Activated CD8-positive, alpha-beta T cell treated with anti-CD3 and anti-CD28 coated beads, Interleukin-2, amount 10 ng/mL, durations not matched to agents 7 days and 5 days (primary cell): ENCODE measurements at places on chromosomes 5 and 9. TPM values are rescaled to one million over a fixed set of nuclear protein-coding genes. Genes with fewer than 3 reads are reported as not detected.

- H3K4me1 ChIP-seq, result no peaks in the 10 kb centered on the region
- H3K4me3 ChIP-seq, result no peak overlapping the region
- H3K27ac ChIP-seq, result no peak overlapping the region
- DNase-seq, result no peak
These were observed 265.2 kb downstream of the TMEM38B start for GRCh38 chr9:105959531-105959930.

DNA sequence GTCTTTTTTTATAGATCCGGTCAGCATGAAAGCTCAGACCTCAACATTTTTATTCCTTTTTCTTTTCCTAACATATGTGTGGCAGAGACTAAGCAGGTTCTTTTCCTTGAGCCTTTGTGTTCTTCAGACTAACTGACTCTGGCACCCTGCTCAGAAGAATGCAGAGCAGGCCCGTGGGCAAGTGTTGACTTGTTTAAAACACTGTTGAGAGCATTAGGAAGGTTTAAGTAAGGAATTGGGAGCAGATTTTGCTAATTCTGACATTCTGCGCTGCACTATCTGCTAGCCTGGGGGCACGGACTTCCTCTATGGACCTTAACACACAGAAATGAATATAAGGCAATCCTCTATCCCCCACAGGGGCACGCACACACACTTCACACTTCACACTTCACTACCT is 182.5 kb upstream of the PIK3R1 start:
- no peak overlapping the region for H3K4me3 ChIP-seq
- no peaks in the 10 kb centered on the region for H3K36me3 ChIP-seq
- no peak for DNase-seq
- H3K27ac ChIP-seq, result no peak overlapping the region

DNA sequence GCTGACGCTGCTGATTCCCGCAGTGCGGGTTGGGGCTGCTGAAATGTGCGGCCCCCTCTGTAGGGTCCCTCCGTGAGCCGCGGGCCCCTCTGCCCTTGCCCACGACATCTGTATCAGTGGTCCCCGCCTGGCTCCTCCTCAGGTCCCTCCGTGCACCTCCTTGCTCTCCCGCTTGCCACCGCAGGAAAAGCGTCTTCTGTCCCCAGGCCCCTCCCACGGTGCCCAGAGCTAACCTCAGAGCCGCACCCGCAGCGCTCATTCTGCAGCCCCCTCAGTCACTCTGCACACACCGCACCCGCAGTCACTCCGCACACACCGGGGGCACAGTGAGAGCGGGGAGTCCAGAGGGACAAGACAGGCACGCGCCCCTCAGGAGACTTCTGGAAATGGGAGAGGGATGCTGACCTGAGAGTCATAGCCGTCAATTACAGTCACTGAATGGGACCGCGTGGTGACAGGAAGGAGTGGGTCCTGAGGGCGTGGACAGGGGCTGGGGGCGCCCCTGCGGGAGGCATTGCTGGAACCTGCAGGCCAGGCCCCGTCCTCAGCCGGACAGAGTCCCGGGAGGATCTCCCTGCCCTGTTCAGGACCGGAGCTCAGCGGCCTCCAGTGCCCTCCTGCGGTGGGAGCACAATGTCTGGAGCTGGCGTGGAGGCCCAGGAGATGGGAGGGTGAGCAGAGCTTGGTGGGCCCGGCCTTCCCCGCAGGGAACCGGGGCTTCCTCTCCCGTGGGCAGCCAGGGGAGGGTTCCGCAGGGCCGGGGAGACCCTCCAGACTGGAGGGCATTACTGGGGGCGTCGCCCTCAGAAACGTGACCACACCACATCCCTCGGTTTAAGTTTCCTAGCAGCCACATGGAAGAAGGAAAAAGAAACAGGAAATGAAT is 66.1 kb upstream of the CTSL start:
- no peak overlapping the region for H3K27ac ChIP-seq
- peaks cover 3% of the 10 kb centered on the region for H3K27me3 ChIP-seq
- no peaks in the 10 kb centered on the region for H3K36me3 ChIP-seq
- H3K4me1 ChIP-seq, result no peaks in the 10 kb centered on the region
- no peak for DNase-seq

The SET gene
- 607 TPM for total RNA-seq

The HMGCS1 gene
- 90.6 TPM for total RNA-seq

- H3K36me3 ChIP-seq, result no peaks in the 10 kb centered on the region
- no peak overlapping the region for H3K27ac ChIP-seq
- no peak for DNase-seq
- no peak overlapping the region for H3K4me3 ChIP-seq
These were observed 53.1 kb downstream of the TSPAN17 start for GRCh38 chr5:176700239-176700847.

GRCh38 chr5:132456987-132457361 is 33.6 kb downstream of the IRF1 start:
- peaks cover 78% of the 10 kb centered on the region for H3K36me3 ChIP-seq

DNA sequence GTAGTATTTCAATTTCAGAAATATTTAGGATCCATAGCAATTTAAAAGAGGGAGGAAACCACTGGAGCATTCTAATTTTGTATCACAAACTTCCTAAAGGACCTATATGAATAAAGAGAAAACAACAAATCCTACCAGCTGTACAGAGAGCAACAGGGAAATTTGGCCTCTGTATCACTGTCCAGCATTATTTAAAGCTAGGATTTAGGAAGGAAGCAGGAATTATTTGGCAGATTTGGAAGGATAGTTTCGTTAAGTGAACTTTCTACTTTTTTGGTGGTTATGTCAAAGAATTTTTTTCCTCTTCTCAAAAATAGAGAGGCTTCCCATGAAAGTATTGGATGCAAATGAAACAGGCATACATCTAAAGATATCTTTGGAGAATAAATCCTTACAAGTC is 269.7 kb downstream of the RAB3C start:
- no peaks in the 10 kb centered on the region for H3K4me1 ChIP-seq
- no peak for DNase-seq
- no peak overlapping the region for H3K4me3 ChIP-seq
- H3K36me3 ChIP-seq, result no peaks in the 10 kb centered on the region
- H3K27me3 ChIP-seq, result peaks cover 13% of the 10 kb centered on the region
- H3K27ac ChIP-seq, result no peak overlapping the region

DNA sequence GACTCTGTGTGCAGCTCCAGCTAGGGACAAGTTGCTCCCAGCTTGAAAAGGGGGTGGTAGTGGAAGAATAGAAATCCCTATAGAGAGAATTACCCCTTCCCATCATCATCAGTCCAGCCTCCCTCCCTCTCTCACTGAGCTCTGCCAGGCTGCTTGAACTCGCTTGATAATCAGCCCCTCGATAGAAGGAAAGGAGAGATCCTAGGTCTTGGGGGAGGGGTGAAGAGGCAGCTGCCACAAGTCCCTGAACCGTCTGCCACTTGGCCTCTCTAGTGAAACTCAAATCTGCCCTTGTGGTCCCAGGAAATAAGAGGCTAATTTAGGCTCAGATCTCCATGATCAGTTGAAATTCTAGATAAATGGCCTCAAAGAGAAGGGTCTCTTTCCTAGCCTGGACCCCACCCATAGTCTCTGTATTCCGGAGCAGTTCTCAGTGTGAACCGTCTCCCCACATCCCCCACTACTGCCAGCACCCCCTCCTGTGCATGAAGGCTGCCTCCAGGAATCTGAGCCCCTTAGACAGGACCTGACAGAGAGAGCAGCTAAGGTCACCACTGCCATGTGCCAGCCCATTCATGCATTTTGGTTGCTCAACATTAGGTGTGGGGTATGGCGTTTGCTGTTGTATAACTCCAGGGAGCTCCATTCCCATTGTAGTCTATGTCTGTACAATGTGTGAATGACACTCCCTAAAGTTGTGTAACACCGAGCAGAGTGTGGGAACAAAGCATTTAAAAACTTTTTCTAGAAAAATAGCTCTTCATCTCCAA is 5.5 kb downstream of the DNAJB5 start:
- H3K4me1 ChIP-seq, result peaks cover 20% of the 10 kb centered on the region
- no peak for DNase-seq
- H3K36me3 ChIP-seq, result peaks cover 3% of the 10 kb centered on the region
- no peak overlapping the region for H3K4me3 ChIP-seq
- no peak overlapping the region for H3K27ac ChIP-seq

The DNAI1 gene
- total RNA-seq, result not detected

- no peaks in the 10 kb centered on the region for H3K4me1 ChIP-seq
- no peak overlapping the region for H3K27ac ChIP-seq
- peaks cover 4% of the 10 kb centered on the region for H3K27me3 ChIP-seq
- no peak for DNase-seq
- H3K36me3 ChIP-seq, result no peaks in the 10 kb centered on the region
These were observed 61.8 kb upstream of the CPLX2 start for GRCh38 chr5:175809531-175810121.

- no peaks in the 10 kb centered on the region for H3K27me3 ChIP-seq
- DNase-seq, result no peak
- H3K36me3 ChIP-seq, result no peaks in the 10 kb centered on the region
- H3K4me3 ChIP-seq, result no peak overlapping the region
- no peak overlapping the region for H3K27ac ChIP-seq
These were observed 605.4 kb downstream of the ISL1 start for GRCh38 chr5:51988634-51989033.

GRCh38 chr9:27377811-27378456 is 81.0 kb upstream of the EQTN start:
- no peaks in the 10 kb centered on the region for H3K36me3 ChIP-seq
- no peak for DNase-seq
- no peak overlapping the region for H3K4me3 ChIP-seq
- peaks cover 2% of the 10 kb centered on the region for H3K27me3 ChIP-seq

DNA sequence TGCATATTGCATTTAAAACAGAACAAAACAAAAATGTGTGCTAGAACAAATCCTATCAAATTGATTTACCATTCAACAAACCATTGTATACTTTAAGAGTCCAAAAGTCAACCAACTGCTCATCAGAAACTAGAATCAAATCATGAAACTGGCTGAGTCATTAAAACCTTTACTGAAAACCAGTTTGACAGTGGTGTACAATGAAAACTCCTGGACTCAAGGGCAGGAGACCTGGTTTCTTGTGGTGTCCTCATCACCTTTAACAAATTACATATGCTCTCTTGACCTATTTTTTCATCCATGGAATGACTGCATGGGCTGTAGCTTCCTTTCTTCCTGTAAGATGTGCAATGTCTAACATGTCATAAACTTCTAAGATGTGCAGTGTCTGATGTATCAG is 315.3 kb upstream of the SLC30A5 start:
- H3K36me3 ChIP-seq, result no peaks in the 10 kb centered on the region
- H3K4me1 ChIP-seq, result no peaks in the 10 kb centered on the region
- H3K27me3 ChIP-seq, result no peaks in the 10 kb centered on the region

- peak overlapping the region; percentile 99 for H3K4me3 ChIP-seq
- peaks cover 3% of the 10 kb centered on the region for H3K27me3 ChIP-seq
- H3K4me1 ChIP-seq, result peaks cover 62% of the 10 kb centered on the region
- H3K27ac ChIP-seq, result peak overlapping the region; percentile 99
These were observed 1.2 kb downstream of the SURF4 start for GRCh38 chr9:133374612-133375115.

- H3K36me3 ChIP-seq, result no peaks in the 10 kb centered on the region
- DNase-seq, result no peak
- H3K4me1 ChIP-seq, result no peaks in the 10 kb centered on the region
- H3K27me3 ChIP-seq, result peaks cover 15% of the 10 kb centered on the region
These were observed 121.5 kb downstream of the FEM1C start for GRCh38 chr5:115423051-115423450.

GRCh38 chr9:98789483-98790133 is 6.7 kb downstream of the ANKS6 start:
- H3K36me3 ChIP-seq, result no peaks in the 10 kb centered on the region
- no peak for DNase-seq
- H3K27me3 ChIP-seq, result no peaks in the 10 kb centered on the region
- peaks cover 10% of the 10 kb centered on the region for H3K4me1 ChIP-seq
- no peak overlapping the region for H3K27ac ChIP-seq

The SLC25A2 gene
- total RNA-seq, result 0.39 TPM

- no peaks in the 10 kb centered on the region for H3K36me3 ChIP-seq
- H3K27me3 ChIP-seq, result no peaks in the 10 kb centered on the region
- DNase-seq, result no peak
- H3K27ac ChIP-seq, result no peak overlapping the region
- H3K4me3 ChIP-seq, result no peak overlapping the region
These were observed 9.0 kb upstream of the MOB3B start for GRCh38 chr9:27538647-27539046.

The CDHR2 gene
- total RNA-seq, result 2.2 TPM

The FRMD3 gene
- 0.31 TPM for total RNA-seq

GRCh38 chr5:141623611-141624010 is 4.8 kb upstream of the DIAPH1 start:
- H3K4me1 ChIP-seq, result peaks cover 37% of the 10 kb centered on the region
- DNase-seq, result no peak
- peak overlapping the region; percentile 85 for H3K27ac ChIP-seq
- H3K4me3 ChIP-seq, result peak overlapping the region; percentile 15
- H3K27me3 ChIP-seq, result no peaks in the 10 kb centered on the region

GRCh38 chr9:89872913-89873707 is 268.3 kb downstream of the GADD45G start:
- peaks cover 7% of the 10 kb centered on the region for H3K27me3 ChIP-seq
- no peak for DNase-seq
- no peak overlapping the region for H3K4me3 ChIP-seq
- no peaks in the 10 kb centered on the region for H3K36me3 ChIP-seq
- no peaks in the 10 kb centered on the region for H3K4me1 ChIP-seq

The SPINK6 gene
- total RNA-seq, result not detected

DNA sequence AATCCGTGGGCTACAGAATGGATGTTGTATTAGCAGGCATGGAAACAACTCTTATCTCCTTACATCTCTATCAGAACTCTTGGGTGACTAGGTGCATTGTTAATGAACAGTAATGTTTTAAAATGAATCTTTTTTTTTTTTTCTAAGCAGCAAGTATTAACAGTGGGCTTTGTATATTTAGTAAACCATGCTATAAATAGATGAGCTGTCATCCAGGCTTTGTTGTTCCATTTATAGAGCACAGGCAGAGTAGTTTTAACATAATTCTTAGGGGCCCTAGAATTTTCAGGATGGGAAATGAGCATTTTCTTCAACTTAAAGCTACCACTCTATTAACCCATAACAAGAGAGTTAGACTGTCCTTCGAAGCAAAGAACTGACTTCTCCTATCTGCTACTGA is 233.7 kb upstream of the ADAMTSL1 start:
- no peak for DNase-seq
- no peaks in the 10 kb centered on the region for H3K4me1 ChIP-seq
- no peak overlapping the region for H3K27ac ChIP-seq
- H3K36me3 ChIP-seq, result no peaks in the 10 kb centered on the region
- H3K27me3 ChIP-seq, result no peaks in the 10 kb centered on the region

The LCP2 gene
- total RNA-seq, result 386 TPM

The ZFP37 gene
- 0.81 TPM for total RNA-seq

The PCDHGB6 gene
- not detected for total RNA-seq

DNA sequence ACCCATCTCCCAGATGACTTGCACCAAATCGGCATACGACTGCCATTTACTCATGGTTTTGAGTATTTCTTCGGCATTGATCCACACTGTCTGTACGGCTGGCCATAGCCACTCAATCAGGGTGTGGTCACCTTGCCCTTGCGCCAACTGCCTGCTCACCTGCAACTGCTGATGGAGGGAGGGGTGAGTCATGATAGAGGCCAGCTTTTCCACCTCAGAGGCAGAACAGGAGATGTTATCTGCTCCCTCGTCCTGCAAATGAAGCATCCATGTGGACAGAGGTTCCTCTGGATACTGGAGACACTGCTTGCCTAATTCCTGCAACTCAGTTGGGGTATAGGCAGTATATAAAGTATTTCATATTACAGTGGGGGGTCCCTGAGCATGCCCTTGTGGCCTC is 85.6 kb upstream of the ATP10B start:
- no peak for DNase-seq
- H3K27me3 ChIP-seq, result no peaks in the 10 kb centered on the region
- H3K27ac ChIP-seq, result no peak overlapping the region
